GM23248 (cell line): ENCODE measurements at places on chromosomes 2 and 18. TPM values are rescaled to one million over a fixed set of nuclear protein-coding genes. Genes with fewer than 3 reads are reported as not detected.

GRCh38 chr2:6184532-6185292 is 492.5 kb downstream of the SOX11 start:
- H3K36me3 ChIP-seq: no peaks in the 10 kb centered on the region
- DNase-seq: no peak
- no peak overlapping the region for H3K27ac ChIP-seq
- no peaks in the 10 kb centered on the region for H3K27me3 ChIP-seq

DNA sequence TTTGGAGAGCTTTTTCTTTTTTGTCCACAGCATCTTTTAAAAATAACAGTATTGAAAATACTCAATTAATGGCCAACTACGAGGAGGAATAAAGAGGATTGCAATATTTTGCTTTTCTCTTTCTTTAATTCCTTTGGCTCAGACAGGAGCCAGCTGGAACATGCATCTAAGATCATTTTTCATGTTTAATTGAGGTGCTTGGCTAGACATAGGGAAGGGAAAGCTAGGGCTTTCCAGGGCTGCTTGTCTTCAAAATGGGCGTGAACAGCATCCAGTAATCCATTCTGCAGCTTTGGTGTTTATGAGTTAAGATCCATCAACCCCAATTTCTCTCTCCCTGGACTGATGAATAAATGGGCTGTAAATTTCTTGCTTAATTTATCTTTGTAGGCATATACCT is 323.0 kb downstream of the PTPRM start:
- H3K27me3 ChIP-seq: no peaks in the 10 kb centered on the region
- DNase-seq: no peak
- no peak overlapping the region for H3K4me3 ChIP-seq
- no peaks in the 10 kb centered on the region for H3K4me1 ChIP-seq
- H3K27ac ChIP-seq: no peak overlapping the region

- peak; percentile 23 for DNase-seq
- H3K4me3 ChIP-seq: no peak overlapping the region
- H3K4me1 ChIP-seq: no peaks in the 10 kb centered on the region
- H3K27me3 ChIP-seq: no peaks in the 10 kb centered on the region
Observed at GRCh38 chr2:232228971-232229894, 149.3 kb upstream of the ALPP start.

- peak overlapping the region; percentile 74 for H3K4me3 ChIP-seq
- peak overlapping the region; percentile 90 for H3K27ac ChIP-seq
- DNase-seq: peak; percentile 72
- peaks cover 33% of the 10 kb centered on the region for H3K4me1 ChIP-seq
- H3K36me3 ChIP-seq: peaks cover 9% of the 10 kb centered on the region; the same call in 1 of the 2 replicates
- no peaks in the 10 kb centered on the region for H3K27me3 ChIP-seq
Observed at GRCh38 chr2:30147196-30147714, 448 bp downstream of the YPEL5 start.

Gene IMMT
- 46.4 and 60.4 TPM in 2 replicates for total RNA-seq

Gene ASNSD1
- total RNA-seq: 63.4 and 67.7 TPM in 2 replicates

DNA sequence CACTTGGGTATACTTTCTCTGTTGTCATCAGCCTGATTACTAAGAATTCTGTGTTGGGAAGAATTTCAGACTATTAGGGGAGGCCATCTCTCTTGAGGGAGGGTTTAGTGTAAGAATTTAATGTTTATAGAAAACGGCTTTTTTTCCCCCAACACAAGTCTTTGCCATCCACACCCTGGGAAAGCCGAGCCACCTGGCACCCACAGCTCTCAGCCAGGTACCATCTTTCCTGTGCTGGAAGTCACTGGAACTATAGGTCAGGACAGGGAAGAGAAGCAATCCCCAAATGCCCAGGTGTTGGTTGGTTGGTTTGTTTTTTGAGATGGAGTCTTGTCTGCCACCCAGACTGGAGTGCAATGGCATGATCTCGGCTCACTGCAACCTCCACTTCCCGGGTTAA is 155.1 kb downstream of the SMAD7 start:
- peaks cover under 1% of the 10 kb centered on the region; the same call in 1 of the 2 replicates for H3K4me1 ChIP-seq
- no peak overlapping the region for H3K27ac ChIP-seq
- peaks cover 10% of the 10 kb centered on the region; the same call in 1 of the 2 replicates for H3K36me3 ChIP-seq
- DNase-seq: no peak

- H3K4me1 ChIP-seq: peaks cover 19% of the 10 kb centered on the region
- H3K4me3 ChIP-seq: peak overlapping the region; percentile 88
- peak; percentile 41 for DNase-seq
- no peaks in the 10 kb centered on the region for H3K36me3 ChIP-seq
- H3K27ac ChIP-seq: peak overlapping the region; percentile 69
- H3K27me3 ChIP-seq: no peaks in the 10 kb centered on the region
Observed at GRCh38 chr2:99181624-99182000, 628 bp downstream of the MRPL30 start.

DNA sequence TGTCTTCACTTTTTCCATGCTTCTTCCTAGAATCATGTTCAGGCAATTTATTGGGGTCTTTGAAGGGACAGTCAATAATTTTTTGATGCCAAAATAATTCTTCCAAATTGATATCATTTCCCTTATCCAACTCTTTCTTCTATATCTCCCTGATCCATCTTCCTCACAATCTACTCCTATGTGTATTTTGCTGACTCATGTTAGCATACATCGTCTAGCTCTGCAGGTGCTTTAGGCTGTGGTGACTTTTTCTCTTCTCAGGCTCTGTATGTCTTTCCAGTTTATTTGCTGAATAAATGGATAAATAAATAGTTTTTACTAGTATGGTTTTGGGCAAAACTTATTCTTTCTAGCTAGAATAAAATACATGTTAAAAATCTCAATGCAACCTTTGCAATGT is 1650.9 kb upstream of the TMEFF2 start:
- no peak overlapping the region for H3K27ac ChIP-seq
- peaks cover 26% of the 10 kb centered on the region for H3K4me1 ChIP-seq
- no peak overlapping the region for H3K4me3 ChIP-seq
- no peaks in the 10 kb centered on the region for H3K36me3 ChIP-seq
- no peak for DNase-seq
- H3K27me3 ChIP-seq: no peaks in the 10 kb centered on the region

GRCh38 chr18:44724105-44724778 is 43.6 kb downstream of the SETBP1 start:
- H3K27me3 ChIP-seq: no peaks in the 10 kb centered on the region
- no peaks in the 10 kb centered on the region for H3K36me3 ChIP-seq
- no peak overlapping the region for H3K4me3 ChIP-seq
- peaks cover 33% of the 10 kb centered on the region for H3K4me1 ChIP-seq

DNA sequence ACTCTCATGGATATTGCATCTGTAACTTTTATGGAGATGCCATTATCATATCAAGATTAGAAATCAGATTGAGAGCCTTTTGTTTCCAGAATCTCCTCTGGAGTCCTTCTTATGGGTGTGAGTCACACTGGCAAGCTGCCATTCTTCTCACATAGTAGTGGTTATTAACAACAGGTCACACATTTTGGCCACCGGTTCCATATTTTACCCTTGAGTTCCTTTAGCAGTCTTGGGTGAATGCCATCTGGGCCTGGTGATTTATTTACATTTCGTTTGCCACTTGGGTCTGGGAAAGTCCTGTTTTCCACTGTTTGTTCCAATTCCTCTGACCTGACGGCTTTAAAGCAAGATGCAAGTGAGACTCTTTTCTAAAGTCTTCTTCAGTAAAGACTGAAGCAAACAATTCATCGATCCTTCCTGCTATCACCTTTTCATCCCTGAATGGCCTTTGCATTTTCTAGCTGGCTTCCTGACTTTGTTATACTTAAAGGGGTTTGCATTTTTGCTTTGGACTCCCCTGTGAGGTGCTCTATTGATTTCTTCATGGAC is 80.5 kb upstream of the CAVIN2 start:
- no peak overlapping the region for H3K27ac ChIP-seq
- DNase-seq: peak; percentile 82
- H3K4me1 ChIP-seq: peaks cover 14% of the 10 kb centered on the region

- peaks cover 44% of the 10 kb centered on the region for H3K4me1 ChIP-seq
- 0 out of 2 replicates have a peak overlapping the region, but pooled peaks have one; percentile 19 for H3K27ac ChIP-seq
- H3K27me3 ChIP-seq: no peaks in the 10 kb centered on the region
- H3K36me3 ChIP-seq: peaks cover 74% of the 10 kb centered on the region
- H3K4me3 ChIP-seq: no peak overlapping the region
Observed at GRCh38 chr2:36393738-36394256, 38.2 kb downstream of the CRIM1 start.

Gene SERPINB5
- total RNA-seq: not detected in 2 replicates

- no peak overlapping the region for H3K27ac ChIP-seq
- no peak overlapping the region for H3K4me3 ChIP-seq
Observed at GRCh38 chr2:181255651-181256050, 201.5 kb upstream of the ITGA4 start.

- no peaks in the 10 kb centered on the region for H3K27me3 ChIP-seq
- H3K36me3 ChIP-seq: no peaks in the 10 kb centered on the region
- DNase-seq: no peak
- H3K4me1 ChIP-seq: peaks cover 9% of the 10 kb centered on the region
- no peak overlapping the region for H3K27ac ChIP-seq
Observed at GRCh38 chr2:156896294-156896693, 361.2 kb upstream of the GALNT5 start.

Gene CYS1
- total RNA-seq: 6.1 and 7.1 TPM in 2 replicates

GRCh38 chr2:58749041-58749440 is 507.9 kb upstream of the FANCL start:
- no peaks in the 10 kb centered on the region for H3K4me1 ChIP-seq
- H3K36me3 ChIP-seq: no peaks in the 10 kb centered on the region
- H3K27me3 ChIP-seq: no peaks in the 10 kb centered on the region
- no peak for DNase-seq
- H3K4me3 ChIP-seq: no peak overlapping the region

- no peak overlapping the region for H3K4me3 ChIP-seq
- H3K27ac ChIP-seq: no peak overlapping the region
- DNase-seq: no peak
- H3K4me1 ChIP-seq: peaks cover 18% of the 10 kb centered on the region
- no peaks in the 10 kb centered on the region for H3K36me3 ChIP-seq
Observed at GRCh38 chr2:101310090-101310833, 1.8 kb upstream of the RNF149 start.

- peaks cover 16% of the 10 kb centered on the region for H3K27me3 ChIP-seq
- H3K4me3 ChIP-seq: no peak overlapping the region
- no peak for DNase-seq
- no peak overlapping the region for H3K27ac ChIP-seq
- no peaks in the 10 kb centered on the region for H3K4me1 ChIP-seq
Observed at GRCh38 chr2:216994353-216994854, 134.5 kb upstream of the TNP1 start.

DNA sequence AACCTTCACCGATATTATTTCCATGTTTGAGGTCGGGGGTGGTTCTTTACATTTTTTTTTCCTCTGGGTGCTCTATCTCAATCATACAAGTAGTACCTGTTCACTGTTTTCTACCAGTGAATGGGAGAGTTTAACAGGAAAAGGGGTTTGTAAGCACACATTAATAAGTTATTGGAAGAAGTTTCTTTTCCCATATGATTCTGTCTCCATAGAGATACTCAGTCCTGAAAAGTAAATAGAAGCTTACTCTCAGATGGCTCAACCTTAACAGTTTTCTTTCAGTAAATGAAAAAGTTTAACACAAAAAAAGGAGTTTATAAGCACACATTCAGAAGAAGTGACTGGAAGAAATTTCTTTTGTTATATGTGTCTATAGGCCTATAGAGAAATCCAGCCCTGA is 995.6 kb upstream of the SLC39A10 start:
- DNase-seq: no peak
- H3K27ac ChIP-seq: no peak overlapping the region
- H3K4me3 ChIP-seq: no peak overlapping the region
- no peaks in the 10 kb centered on the region for H3K4me1 ChIP-seq

GRCh38 chr18:33660696-33661310 is 82.8 kb downstream of the ASXL3 start:
- no peak overlapping the region for H3K4me3 ChIP-seq
- no peaks in the 10 kb centered on the region for H3K36me3 ChIP-seq
- DNase-seq: no peak
- no peak overlapping the region for H3K27ac ChIP-seq
- no peaks in the 10 kb centered on the region for H3K4me1 ChIP-seq
- H3K27me3 ChIP-seq: no peaks in the 10 kb centered on the region
